Head of caudate nucleus (tissue), 42 donors: ENCODE measurements at places on chromosomes 6 and 20.

- DNase-seq, result no peak
Observed at GRCh38 chr6:99422912-99423311, 2.2 kb downstream of the PNISR start.

- no peak for DNase-seq
Observed at GRCh38 chr6:33128318-33128717, 52.5 kb downstream of the HLA-DPB1 start.

- no peak for DNase-seq
Observed at GRCh38 chr6:21846541-21847451, 253.2 kb downstream of the SOX4 start.

- DNase-seq, result no peak
Observed at GRCh38 chr20:4216866-4217265, 201.5 kb upstream of the RNF24 start.

DNA sequence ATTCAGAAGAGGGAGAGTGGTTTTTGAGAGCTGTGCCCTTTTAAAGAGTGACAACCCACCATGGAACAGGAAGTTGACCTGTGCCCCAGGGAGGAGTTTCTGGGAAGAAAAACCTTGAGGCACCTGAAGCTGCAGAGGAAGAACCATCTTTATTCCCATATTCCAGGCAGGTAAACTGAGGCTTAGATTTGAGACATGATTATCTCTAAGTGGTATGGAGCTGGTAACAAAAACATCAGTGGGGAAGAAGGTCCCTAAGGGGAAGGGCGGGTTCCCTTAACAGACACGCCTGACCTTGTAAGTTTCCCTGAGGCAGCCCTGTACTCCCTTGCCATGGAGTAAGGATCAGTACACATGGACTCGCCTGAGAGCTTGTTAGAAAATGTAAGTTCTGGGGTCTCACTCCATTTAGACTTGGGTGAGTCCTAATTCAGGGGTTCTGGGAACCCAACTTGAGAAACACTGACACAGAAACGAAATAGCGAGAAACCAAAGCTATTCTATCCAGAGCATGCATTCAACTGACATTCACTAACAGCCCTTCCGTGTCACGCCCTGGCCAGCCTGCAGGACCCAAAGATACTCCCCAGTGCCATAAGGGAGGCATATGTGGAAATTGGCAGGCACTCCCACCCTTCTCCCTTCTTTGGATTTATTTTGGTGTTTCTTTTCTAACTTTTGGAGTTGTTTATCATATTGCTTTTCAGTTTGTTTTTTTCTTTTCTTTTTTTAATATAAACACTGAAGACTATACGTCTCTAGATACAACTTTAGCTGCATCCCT is 90.9 kb downstream of the DLGAP4 start:
- no peak for DNase-seq

- DNase-seq, result no peak
Observed at GRCh38 chr6:119627908-119628669, 278.5 kb upstream of the MAN1A1 start.

GRCh38 chr6:28589234-28589956 is 63.7 kb downstream of the GPX5 start:
- DNase-seq, result peak; percentile 46

- no peak for DNase-seq
Observed at GRCh38 chr20:40333591-40333990, 355.4 kb downstream of the MAFB start.

DNA sequence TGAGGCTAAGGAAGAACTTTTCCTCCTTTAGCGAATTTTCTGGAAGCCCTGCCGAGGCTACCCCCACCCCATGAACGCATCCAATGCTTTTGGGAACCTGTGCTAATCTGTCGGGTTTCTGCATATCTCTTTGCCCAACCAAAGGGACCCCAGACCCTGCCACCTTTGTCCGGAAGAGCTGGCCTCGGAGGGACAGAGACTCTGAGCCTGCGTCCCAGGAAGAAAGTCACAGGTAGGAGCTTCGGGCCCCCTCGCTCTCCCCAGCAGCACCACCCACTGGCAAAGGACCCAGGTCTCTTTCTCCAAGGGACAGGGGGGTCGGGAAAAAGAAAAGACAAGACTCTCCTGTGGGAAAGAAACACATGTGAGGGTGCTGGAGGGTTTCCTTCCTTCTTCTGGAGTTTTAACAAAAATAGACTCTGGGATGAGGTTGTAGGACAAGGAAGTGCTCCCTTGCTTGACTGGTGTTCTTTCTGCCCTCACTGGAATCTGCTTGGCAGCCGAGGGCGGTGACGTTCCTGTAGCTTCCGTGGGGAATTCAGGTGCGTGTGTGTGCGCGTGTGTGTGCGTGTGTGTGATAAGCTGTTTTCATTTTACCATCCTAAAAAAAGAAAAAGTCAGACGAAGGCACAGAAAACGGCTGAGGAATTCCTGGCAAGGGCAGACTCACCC is 16.3 kb upstream of the FOXC1 start:
- peak; percentile 53 for DNase-seq

- DNase-seq, result no peak
Observed at GRCh38 chr6:46299253-46299652, 128.5 kb upstream of the ENPP5 start.

DNA sequence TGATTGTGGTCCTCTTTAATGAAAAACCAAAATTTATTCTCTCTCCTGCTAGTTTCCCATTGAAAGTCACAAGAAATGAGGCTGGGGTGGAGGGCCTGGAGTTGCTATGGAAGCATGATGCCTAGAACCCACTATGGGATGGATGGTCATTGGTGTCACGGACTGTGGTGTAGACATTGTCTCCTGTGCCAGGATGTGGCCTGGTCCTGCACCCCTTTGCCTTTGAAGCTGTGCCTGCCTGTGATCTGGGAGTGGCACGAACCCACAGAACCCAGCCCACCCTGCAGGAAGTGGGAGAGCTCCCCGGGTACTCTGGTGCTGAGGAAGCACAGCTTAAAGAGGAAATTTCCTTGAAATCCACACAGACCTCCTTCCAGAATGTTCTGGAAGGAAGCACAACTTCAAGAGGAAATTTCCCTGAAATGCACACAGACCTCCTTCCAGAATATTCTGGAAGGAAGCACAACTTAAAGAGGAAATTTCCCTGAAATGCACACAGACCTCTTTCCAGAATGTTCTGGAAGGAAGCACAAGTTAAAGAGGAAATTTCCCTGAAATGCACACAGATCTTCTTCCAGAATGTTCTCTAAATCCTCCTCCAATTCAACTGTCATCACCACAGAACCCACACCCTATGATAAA is 105.6 kb downstream of the CDH26 start:
- no peak for DNase-seq

- DNase-seq, result no peak
Observed at GRCh38 chr6:145372671-145373151, 362.6 kb downstream of the EPM2A start.

DNA sequence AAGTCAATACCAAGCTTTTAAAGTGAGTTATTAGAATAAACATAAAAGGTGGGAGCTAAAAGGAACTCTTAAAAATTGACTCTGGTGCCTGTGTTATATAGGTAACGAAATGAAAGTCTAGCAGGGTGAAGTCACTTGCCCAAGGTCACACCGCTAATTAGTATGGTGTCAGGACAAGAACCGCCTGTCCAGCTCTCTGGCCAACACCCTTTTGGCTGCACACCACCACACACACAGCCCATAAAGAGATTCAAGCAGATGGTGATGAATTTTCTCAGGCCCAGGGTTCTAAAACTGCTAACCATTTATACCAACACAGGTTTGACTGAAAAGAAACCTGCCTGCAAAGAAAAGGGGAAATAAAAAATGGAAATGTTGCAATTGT is 20.2 kb downstream of the GFOD1 start:
- no peak for DNase-seq

GRCh38 chr20:62305765-62306413 is 3.1 kb downstream of the ADRM1 start:
- no peak for DNase-seq

DNA sequence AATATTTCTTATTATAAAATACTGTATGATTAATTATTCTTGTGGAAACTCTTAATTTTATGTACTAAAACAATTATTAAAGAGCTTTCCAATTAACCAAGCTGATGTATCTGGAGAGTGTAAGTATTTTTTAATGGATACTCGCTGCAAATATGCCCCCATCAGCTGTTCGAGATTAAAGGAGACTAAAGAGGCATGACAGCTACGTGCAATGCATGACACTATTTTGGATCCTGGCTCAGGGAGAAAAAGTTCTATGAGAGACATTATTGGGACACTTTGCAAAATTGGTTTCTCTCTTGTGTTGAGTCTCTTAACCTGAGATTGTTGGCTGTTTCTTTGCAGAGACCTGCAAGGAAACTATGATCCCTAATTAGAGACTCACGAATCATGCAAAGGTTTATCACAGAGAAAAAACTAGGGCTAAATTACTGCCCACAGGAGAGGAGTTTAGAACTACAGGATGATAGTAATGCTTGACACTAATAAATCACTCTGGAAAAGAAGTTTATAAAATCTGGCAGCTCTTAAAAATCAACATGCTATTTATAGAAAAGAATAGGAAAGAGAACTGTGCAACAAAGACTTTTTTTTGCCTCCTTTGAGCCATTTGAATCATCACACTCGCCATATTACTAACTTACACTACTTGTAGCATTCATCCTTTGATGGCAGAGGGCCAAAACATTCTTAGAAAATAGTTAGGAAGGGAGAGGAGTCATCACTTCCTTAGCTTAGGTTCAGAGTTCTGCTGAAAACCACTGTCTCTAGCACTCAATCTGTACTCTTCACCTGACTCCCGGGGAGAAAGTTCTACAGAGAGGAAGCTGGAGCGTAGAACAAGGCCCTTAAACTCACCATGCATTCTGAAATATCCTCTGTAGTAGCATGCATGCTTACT is 25.3 kb downstream of the NRN1 start:
- no peak for DNase-seq

DNA sequence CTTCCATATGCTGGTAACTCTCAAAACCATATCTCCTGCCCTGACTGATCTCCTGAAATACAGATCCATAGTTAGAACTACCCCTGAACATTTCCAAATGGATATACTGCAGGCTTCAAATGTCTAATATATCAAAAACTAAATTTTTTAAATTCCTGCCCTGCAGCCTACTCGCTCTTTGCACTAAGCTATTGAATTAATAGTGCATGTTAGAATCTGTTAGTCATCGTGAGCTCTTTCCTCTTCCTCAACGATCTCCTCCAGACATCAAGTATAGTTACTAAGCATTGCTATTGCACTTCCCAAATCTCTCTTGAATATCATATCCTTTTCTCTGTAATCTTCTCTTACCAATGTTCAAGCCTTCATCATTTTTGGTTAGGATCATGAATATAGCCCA is 26.0 kb upstream of the RSPO3 start:
- DNase-seq, result no peak

GRCh38 chr20:49893242-49894072 is 21.9 kb downstream of the SPATA2 start:
- no peak for DNase-seq

GRCh38 chr6:165071906-165072305 is 237.5 kb downstream of the C6orf118 start:
- DNase-seq, result no peak

DNA sequence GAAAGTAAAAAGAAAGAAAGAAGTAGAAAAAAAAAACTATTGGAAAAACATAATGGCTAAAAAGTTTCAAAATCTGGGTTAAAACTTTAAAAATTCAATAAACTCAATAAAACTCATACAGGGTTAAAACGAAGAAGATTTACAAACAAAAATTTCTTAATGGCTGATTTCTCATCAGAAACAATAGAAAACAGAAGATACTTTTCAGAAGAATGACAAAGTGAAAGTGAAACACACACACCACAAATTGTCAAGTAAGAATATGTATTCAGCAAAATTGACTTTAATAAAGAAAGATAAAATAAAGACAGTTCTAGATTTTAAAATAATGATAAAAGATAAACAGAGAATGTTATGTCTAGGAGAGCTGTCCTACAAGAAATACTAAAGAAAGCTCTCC is 618.9 kb upstream of the GJE1 start:
- DNase-seq, result no peak

DNA sequence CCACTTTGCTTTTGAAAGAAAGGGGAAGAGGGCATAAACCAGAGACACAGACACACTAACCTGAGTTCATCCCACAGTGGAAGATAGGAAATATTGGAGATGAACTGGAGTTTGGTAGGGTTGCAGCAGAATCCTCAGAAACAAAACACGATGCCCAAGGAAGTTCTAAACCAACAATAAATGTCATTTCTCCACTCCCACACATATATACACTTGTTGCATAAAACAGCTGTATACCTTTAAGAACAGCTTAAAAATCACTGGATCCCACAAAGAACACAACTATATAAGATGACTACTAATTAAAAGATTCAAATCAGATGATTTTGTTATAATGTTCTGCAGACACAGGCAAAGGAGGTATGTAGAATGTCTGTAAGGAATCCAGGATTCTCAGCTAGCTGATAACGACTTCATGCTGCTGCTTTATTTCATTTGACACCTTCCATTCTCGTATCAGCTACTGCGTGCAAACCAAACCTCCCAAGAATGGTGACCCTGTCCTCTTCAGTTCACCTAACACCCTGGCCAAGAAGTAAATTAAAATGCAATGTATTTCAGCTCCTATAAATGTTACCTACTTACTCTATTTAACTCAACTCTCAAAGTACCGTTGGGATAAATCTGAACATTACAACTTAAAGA is 14.3 kb downstream of the KIF13A start:
- DNase-seq, result no peak

DNA sequence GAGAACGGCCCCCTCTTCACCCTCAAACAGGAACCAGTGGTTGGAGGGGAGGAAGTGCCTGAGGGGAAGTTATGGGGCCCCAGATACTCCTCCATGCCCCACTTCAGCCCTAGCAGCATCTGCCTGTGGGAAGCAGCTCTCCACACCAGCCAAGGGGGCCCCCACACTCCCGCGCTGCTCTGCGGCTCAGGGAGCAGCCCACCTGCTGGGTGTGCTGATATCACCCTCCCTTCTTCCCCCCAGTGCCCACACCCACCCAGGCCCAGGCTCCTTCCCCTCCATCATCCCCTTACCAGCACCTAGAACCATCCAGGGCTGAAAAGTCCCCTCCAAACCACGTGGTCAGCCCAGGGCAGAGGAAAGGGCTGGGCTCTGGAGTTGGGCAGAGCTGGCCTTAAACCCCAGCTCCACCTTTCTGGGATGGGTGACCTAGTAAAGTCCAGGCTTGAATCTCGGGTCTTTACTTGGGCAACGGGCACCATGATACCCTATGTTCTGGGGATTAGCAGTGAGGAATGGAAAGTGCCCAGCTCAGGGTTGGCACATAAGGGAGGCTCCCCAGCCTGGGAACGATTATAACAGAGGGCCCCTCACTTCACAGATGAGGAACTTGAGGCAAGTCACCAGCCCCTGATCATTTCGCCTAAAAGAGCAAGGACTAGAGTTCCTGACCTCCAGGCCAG is 663 bp downstream of the LST1 start:
- DNase-seq, result no peak
